ENCODE measurements at places on chromosomes 3 and 15. TPM values are rescaled to one million over a fixed set of nuclear protein-coding genes. Genes with fewer than 3 reads are reported as not detected.

The SLC51A gene
- total RNA-seq = not detected

GRCh38 chr15:74428442-74428787, 5.3 kb downstream of the SEMA7A start:
- no peak overlapping the region for H3K27ac ChIP-seq
- no peak overlapping the region for H3K4me3 ChIP-seq
- H3K36me3 ChIP-seq = no peaks in the 10 kb centered on the region
- DNase-seq = no peak
- peaks cover 16% of the 10 kb centered on the region for H3K4me1 ChIP-seq

GRCh38 chr3:186440891-186441290, 78.9 kb upstream of the DGKG start:
- no peaks in the 10 kb centered on the region for H3K4me1 ChIP-seq
- no peak for DNase-seq
- H3K27me3 ChIP-seq = no peaks in the 10 kb centered on the region
- no peaks in the 10 kb centered on the region for H3K36me3 ChIP-seq
- H3K27ac ChIP-seq = no peak overlapping the region

The ZNF502 gene
- total RNA-seq = 9.8 TPM

DNA sequence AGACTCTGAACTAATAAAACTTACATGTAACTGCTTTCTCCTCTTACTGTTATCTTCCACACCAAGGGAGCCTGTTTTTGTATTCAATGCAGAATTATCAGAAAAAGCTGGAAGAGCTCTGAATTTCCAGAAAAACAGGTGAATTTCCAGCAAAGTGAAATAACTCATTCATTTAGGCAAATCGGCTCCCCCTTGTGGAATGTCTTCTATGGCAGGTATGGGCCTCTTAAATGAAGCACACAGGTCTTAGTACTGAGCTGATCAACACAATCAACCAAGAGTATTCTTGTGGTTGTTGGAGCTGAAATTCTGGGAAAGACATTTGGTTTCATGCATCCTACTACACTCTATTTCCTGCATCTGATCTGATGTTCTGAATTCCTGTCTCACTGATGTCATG, 31.0 kb upstream of the PTPRG start:
- H3K4me1 ChIP-seq = no peaks in the 10 kb centered on the region
- no peaks in the 10 kb centered on the region for H3K27me3 ChIP-seq
- no peak for DNase-seq
- no peaks in the 10 kb centered on the region for H3K36me3 ChIP-seq
- no peak overlapping the region for H3K4me3 ChIP-seq

DNA sequence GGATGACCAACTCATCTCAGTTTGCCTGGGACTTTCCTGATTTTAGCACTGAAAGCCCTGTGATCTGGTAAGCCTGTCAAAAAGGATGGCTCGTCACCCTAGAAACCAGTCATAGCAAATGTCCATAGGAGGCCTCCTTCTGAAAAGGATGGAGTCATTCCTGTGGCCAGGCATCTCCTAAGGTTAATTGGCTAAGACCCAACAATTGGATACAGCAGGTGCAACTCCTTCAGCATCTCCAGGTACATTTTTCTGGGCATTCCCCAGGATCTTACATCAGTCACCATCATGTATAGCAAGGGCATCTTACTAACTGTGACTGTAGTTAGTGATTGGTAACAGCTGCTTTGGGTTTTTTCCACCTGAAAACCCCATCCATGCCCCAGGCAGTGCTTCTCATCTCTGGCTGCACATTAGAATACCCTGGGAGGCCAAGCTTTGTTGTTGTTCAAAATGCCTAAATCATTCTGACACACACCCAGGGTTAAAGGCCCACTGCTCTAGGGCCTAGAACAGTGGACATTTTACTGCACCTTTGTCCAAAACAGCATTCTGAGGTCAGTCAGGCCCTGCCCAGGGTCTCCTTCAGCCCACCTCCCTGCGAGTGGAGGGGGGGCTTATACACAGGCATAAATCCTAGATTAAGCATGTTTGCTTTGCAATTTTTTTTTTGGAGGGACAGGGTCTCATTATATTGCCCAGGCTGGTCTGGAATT, 28.3 kb upstream of the GALNT15 start:
- DNase-seq = no peak
- no peak overlapping the region for H3K27ac ChIP-seq
- H3K36me3 ChIP-seq = no peaks in the 10 kb centered on the region

The DZIP3 gene
- total RNA-seq = 39.5 TPM

The ADAMTS17 gene
- not detected for total RNA-seq

DNA sequence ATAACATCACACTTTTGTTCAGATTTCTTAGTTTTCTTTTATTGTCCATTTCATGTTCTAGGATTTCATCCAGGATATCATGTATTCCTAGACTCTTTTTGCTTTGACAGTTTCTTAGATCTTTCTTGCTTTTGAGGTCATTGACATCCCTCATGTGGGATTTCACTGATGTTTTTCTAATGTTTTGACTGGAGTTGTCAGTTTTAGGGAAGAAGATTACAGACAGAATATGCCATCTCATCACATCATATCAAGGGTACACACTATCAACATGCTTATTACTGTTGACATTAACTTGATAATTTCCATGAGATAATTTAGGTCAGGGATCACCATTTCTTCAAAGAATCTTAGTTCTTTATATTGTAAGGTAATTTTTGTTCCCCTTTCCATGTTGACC, 101.7 kb downstream of the NPAP1 start:
- no peaks in the 10 kb centered on the region for H3K36me3 ChIP-seq
- no peak overlapping the region for H3K4me3 ChIP-seq
- no peak overlapping the region for H3K27ac ChIP-seq
- H3K27me3 ChIP-seq = no peaks in the 10 kb centered on the region
- no peaks in the 10 kb centered on the region for H3K4me1 ChIP-seq

DNA sequence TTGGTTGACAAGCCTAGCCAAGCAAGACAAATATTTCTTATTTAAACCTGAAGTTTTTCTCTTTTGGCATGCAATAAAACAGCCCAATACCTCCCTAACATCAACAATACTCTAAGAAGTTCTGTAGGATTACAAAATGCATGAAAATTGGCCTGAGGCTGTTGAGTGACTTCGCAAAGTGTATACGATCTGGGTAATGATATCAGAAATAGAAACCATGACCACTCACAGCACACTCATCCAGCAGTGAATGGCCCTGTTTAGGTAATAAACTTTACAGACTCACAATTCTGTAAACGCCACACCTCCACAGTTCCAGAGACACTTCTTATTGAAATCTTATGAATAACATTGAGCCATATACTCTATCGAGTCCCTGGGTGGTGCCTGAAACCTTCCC, 83.0 kb upstream of the NAALADL2 start:
- H3K4me1 ChIP-seq = no peaks in the 10 kb centered on the region
- H3K4me3 ChIP-seq = no peak overlapping the region
- H3K36me3 ChIP-seq = no peaks in the 10 kb centered on the region
- H3K27me3 ChIP-seq = no peaks in the 10 kb centered on the region
- H3K27ac ChIP-seq = no peak overlapping the region

The SAMD7 gene
- not detected for total RNA-seq

GRCh38 chr3:184073621-184074020, 20.8 kb downstream of the HTR3C start:
- DNase-seq = no peak
- no peak overlapping the region for H3K27ac ChIP-seq
- H3K4me3 ChIP-seq = no peak overlapping the region

The ATRIP gene
- total RNA-seq = 8.2 TPM

DNA sequence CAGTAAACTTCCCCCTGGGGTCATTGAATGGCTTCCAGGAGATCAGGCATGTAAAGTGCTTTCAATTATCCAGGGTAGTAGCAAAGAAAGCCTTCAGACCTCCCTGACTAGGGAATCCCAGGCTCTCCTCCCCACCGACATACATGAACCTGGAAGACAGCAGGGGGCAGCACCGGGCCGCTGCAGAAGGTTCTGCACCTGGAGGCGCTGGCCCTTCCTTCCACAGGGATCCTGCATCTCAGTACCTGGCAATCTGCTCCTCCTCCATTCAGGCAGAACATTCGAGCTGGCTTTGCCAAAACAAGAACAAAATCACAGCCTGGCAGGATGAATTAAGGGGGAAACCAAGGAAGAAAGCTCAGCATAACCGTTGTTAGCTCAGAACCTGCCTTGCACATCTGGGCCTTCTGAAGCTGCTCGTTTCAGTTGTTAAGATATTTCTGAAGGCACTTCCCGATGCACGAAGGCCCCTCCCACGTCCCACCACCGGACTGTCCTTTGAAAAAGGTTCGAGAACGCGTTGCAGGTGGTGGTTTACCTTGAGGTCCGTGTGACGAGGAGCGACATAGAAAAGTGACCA, 237.7 kb downstream of the SLCO3A1 start:
- no peaks in the 10 kb centered on the region for H3K36me3 ChIP-seq
- no peak for DNase-seq
- no peak overlapping the region for H3K4me3 ChIP-seq
- H3K27ac ChIP-seq = no peak overlapping the region

The ASB14 gene
- total RNA-seq = 0.28 TPM

DNA sequence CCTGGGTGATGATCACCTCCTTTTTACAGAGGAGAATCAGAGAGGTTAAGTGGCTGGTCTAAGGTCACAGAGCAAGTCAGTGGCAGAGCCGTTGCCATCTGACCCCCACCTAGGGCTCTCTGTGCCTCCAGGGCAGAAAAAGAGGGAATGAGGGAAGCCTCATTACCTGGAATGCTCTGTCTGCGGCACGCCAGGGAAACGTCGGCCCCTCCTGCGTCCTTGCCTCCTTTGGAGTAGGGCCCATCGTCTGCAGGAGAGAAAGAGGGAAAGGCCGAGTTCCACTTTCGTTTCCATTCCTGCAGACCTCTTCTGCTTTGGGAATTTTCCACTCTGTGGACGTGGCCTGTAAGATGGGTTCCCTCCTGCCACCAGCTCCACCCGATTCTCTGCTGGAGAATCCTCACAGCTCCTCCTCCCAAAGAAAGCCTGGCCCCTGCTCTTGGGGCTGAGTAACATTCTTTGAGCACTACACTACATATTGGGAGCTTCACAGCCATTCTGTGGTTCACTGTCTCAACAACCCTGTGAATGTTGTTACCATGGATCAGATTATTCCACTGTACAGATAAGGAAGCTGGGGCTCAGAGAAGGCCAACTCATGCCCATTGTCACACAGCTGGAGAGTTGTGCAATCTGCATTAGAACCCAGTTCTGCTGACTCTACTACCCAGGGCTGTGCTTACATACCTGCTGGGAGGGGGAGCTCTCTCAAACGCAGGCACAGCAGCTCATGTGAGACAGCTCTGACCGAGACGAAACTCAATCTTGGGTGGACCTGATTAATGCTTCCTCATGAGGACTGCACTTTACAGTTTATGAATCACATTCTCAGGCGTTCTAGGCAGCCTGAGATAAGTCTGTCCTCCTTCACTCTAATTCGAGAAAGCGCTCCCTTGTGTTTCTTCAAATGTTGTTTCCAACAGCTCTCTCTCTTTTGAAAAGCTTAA, 14.2 kb downstream of the GRIP2 start:
- H3K4me1 ChIP-seq = no peaks in the 10 kb centered on the region
- H3K4me3 ChIP-seq = no peak overlapping the region
- H3K36me3 ChIP-seq = no peaks in the 10 kb centered on the region
- H3K27ac ChIP-seq = peak overlapping the region; percentile 57

DNA sequence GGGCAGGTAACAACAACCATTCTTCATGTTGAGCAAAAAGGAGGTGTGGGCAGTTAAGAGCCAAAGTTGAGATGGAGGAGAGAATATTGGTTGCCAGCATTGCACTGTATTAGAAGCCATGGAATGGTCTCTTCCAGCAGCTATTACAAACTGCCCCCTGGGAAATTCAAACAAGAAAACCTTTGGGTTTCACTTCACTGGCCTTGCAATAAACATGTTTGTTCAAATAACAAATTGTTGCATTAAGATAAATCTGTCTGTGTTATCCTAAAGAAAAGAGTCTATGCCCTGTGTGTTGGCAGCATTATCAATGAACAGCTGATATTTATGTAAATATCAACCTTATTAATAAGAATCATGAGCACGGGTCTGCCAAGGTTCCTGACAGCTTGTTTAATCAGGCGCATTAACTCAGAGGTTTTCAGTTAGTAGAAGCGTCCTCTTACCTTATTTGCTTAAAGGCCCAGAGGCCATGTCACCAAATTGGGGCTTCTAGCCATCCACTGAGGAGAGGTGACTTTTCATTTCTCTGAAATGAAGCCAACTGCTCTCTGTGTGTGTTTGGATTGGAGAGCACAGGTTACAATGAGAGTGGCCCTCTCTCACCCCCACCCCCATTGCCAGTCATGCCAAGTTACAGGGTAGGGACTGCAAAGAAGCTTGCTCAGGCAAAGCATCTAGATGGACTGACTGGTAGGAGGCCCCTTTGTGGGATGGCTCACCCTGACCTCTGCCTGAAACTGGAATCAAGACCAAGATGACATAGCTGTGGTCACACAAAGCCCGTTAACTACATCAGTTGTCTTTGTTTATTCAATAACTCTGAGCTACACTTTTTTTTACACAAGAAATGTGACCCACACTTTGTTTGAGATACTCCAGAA, 10.5 kb downstream of the FILIP1L start:
- no peaks in the 10 kb centered on the region for H3K36me3 ChIP-seq
- no peaks in the 10 kb centered on the region for H3K27me3 ChIP-seq
- H3K4me1 ChIP-seq = no peaks in the 10 kb centered on the region
- no peak for DNase-seq

The GOLGA8T gene
- not detected for total RNA-seq

- H3K36me3 ChIP-seq = no peaks in the 10 kb centered on the region
- H3K4me1 ChIP-seq = peaks cover 4% of the 10 kb centered on the region
- peak overlapping the region; percentile 82 for H3K27ac ChIP-seq
- H3K4me3 ChIP-seq = peak overlapping the region; percentile 74
Observed at GRCh38 chr15:64355348-64355943, 527 bp downstream of the CSNK1G1 start.

The EFCAB12 gene
- not detected for total RNA-seq

GRCh38 chr3:88876724-88877123, 230.7 kb upstream of the EPHA3 start:
- H3K27me3 ChIP-seq = no peaks in the 10 kb centered on the region
- H3K4me3 ChIP-seq = no peak overlapping the region
- no peak for DNase-seq
- no peaks in the 10 kb centered on the region for H3K36me3 ChIP-seq
- H3K27ac ChIP-seq = no peak overlapping the region

DNA sequence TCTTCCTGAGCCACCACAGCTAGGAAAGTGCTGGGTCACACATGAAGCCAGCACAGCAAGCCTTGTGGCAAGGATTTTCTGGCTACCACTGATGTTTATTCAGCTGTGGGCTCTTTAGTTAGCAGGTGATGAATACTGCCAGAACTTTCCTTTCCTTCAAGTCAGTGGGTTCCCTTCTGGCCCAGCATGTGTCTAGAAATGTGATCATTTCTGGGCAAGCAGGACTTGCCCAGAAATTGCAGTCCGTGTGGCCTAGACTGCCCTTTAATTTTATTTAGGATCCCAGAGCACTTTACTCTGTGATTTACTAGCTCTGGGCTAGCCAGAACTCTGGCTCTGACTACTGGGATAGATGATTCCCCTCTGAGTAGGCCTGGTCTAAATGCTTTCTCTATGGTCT, 397.5 kb downstream of the ZIC4 start:
- H3K27me3 ChIP-seq = no peaks in the 10 kb centered on the region
- no peaks in the 10 kb centered on the region for H3K4me1 ChIP-seq
- no peaks in the 10 kb centered on the region for H3K36me3 ChIP-seq
- H3K4me3 ChIP-seq = no peak overlapping the region
- H3K27ac ChIP-seq = no peak overlapping the region
- no peak for DNase-seq

The BFSP2 gene
- total RNA-seq = not detected

The HIGD2B gene
- not detected for total RNA-seq

Data from uterus (tissue), 4 donors.